ENCODE measurements at places on chromosomes 12 and 14.

GRCh38 chr14:39704594-39704993 is 272.4 kb upstream of the FBXO33 start:
- DNase-seq, result no peak

- peak; percentile 16 for DNase-seq
Measured at GRCh38 chr14:50542941-50543418, 10.6 kb upstream of the MAP4K5 start.

DNA sequence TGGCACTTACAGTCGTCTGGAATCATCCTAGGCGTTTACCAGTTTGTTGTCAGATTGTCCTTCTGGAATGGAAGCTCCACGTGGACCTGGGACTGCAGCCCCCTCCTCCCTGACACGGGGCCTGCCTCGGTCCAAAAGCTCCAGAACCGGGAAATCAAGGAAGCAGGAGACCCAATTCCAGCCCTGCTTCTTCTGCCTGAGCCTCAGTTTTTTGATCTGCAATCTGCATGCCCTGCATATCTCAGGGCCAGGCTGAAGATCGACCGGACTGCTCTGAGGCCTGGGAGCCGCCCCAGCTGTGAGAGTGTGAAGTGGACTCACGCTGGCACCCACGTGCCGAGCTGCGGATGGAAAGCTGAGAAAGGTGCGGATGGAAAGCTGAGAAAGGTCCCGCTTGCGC is 98.6 kb downstream of the SETD3 start:
- DNase-seq, result no peak

DNA sequence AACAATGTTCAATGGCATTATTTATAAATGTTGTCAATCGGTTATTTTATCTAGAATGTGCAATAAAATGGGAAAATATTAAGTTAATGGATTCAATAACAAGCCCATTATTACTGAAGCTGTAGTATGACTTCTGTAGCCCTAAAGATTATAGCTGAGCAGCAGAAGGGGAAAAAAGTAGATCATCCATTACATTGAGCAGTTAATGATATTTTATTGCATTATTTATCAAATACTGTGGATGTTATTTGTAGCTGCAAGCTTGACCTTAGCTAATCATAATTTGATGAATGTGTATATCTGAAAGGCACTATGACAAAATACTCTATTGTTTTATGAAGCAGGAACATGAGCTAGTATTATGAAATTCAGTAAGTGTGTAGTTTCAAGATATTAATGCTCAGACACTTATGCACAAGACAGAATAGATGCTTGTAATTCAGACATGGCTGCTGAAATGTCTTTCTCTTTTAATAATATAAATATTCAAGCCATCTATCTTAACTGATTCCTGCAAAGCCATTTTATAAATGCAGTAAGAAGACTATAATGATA is 131.5 kb upstream of the MGAT4C start:
- DNase-seq, result no peak

GRCh38 chr14:64720131-64720576 is 15.9 kb downstream of the PLEKHG3 start:
- DNase-seq, result no peak

DNA sequence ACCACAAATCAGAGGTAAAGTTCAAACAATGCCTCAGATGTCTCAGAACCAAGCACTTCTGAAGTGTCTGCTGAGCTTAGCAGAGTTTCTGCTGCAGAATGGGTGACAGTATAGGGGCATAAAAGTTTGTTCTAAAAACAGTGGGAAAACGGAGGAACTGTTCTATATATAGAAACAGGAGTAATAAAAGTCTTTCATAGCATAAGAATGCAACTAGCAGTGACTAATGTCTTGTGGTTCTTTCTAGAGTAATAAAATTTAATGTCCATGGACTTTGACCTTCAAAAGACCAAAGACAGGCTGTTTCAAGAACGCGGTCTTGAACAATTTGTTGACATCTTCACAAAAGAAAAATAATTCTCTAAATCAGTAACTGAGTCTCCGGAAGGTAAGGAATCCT is 107.5 kb upstream of the FAR2 start:
- DNase-seq, result no peak

- DNase-seq, result no peak
Measured at GRCh38 chr12:121614872-121615467, 11.4 kb upstream of the ORAI1 start.

GRCh38 chr12:119681111-119681510 is 13.2 kb downstream of the PRKAB1 start:
- no peak for DNase-seq

GRCh38 chr12:48187916-48188695 is 4.7 kb downstream of the CCDC184 start:
- no peak for DNase-seq

GRCh38 chr14:44149597-44149996 is 357.5 kb downstream of the FSCB start:
- DNase-seq, result no peak

DNA sequence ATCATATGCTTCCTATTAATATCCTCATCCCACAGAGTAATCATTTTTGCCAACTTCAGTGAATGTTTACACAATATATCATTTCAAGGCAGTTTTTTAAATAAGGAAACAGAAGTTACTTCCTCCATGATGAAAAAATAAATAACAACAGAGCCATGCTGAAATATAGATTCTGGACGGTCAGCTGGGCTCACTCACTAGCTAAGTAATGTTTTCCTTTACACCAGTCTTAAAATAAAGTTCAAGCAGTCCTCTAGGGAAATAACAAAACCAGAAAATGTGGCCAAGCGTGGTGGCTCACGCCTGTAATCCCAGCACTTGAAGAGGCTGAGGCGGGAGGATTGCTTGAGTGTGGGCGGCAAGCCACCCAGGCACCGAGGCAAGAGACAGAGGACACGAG is 28.7 kb downstream of the AICDA start:
- DNase-seq, result no peak

- peak; percentile 65 for DNase-seq
Measured at GRCh38 chr12:52151837-52152783, 39.7 kb downstream of the KRT80 start.

DNA sequence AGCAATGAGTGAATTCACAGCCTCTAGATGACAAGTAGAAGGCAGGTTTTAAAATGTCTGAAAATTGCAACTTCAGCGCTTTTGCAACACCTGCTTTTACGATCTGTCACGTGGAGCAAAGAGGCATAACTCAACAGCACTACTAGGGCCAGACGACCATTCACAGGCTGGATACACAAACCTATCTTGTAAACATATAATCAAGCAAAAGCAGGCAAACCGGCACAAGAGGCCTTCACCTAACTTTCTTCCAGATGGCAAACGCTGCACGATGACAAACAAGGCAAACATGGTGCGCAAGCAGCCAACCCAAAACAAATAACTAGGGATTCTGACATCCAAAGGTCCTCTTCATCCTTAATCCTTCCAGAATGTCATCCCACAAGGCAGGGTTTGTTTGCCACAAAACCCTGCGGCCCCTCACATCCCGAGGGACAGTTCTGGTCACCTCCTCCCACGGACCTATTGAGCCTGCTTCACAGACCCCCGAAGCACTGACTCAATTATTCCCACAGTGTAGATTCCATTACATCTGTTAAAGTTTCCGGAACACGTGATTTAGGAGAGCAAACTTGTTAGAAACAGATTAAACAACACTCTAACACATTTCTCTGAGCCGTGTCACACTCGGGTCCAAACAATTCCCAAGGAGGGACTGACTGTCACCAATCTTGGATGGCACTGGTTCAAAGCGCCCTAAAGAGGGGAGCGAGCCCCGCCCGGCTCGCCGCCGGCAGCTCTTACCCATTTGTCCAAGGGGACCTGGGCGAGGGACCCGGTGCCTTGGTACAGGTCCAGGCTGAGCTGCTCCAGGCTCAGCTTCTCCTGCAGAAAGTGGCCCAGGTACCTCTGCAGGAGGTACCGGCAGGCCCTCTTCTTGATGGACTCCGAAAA is 823 bp downstream of the ATG2B start:
- peak; percentile 48 for DNase-seq

GRCh38 chr14:90660865-90661570 is 155.2 kb downstream of the TTC7B start:
- DNase-seq, result no peak

DNA sequence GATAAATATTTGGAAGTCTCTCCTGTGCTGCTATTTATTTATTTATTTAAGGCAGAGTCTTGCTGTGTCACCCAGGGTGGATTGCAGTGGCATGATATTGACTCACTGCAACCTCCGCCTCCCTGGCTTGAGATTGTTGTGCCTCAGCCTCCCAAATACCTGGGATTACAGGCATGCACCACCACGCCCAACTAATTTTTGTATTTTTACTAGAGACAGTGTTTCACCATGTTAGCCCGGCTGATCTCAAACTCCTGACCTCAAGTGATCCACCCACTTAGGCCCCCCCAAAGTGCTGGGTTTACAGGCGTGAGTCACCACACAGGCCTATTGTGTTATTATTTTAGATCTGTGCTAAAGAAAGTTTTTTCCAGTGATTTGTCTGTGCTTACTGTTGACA is 225.2 kb downstream of the CCER1 start:
- no peak for DNase-seq

- DNase-seq, result no peak
Measured at GRCh38 chr12:125331342-125332052, 266.3 kb downstream of the AACS start.

DNA sequence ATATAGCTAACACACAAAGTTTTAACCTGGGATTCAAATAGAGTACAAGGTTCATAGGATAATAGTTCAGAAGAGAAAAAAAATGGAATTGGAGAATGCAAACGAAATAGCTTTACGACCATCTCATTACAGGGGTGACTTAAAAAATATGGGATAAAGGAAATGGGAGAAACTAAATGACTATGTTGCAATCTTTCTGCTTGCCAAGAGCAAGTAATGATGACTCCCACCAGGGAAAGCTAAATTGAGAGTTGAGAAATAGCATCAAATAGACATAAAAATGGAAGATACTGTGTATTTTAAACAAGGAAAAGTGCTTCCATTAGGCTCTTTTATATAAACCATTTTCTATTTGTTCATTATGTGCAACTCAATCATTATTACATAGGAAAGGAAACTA is 155.7 kb upstream of the ATXN7L3B start:
- no peak for DNase-seq

- no peak for DNase-seq
Measured at GRCh38 chr12:79143803-79144202, 279.2 kb downstream of the SYT1 start.

GRCh38 chr14:89823743-89824142 is 130.8 kb downstream of the EFCAB11 start:
- DNase-seq, result no peak

GRCh38 chr14:91138511-91139359 is 24.9 kb downstream of the DGLUCY start:
- peak; percentile 65 for DNase-seq

DNA sequence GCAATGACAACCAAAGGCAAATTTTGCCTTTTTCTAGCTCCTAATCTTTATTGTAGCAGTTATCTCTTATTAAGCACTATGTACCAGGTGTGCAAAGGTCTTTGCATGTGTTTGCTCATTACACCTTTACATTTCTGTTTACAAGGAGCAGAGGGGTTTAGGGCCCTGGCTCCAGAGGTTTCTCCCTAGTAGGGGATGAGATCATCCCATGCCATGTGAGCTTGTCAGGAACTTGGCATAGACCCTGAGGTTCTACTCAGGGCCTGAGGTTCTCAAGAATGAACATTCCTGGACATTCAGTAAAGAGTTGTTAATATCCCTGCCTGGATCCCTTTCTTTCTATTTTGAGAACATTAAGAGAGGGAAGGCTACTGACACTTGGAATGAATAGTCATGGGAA is 292.0 kb downstream of the RPAP3 start:
- DNase-seq, result no peak

DNA sequence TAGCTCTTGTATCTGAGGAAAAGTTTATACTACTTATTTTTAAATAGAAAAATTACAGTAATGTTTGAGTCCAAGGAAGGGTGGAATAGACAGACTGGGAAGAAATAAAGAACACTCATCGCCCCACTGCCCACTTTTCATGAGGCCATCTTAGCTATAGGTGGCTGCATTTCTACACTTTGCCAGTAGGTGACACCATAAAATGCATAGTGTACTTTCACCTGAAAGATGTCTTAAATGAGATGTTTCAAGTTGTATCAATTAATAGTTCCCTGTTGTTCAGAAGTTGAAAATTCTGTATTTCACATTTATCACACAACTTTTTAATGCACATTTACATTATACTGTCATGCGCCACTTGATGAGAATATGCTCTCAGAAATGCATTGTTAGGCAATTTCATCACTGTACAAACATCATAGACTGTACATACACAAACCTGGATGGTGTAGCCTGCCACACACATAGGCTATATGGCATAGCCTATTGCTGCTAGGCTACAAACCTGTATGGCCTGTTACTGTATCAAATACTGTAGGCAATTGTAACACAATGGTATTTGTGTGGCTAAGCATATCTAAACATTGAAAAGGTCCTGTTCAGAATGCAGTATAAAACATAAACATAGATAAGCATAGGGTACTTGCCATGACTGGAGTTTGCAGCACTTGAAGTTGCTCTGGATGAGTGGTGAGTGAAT is 27.6 kb downstream of the PMCH start:
- no peak for DNase-seq

- DNase-seq, result no peak
Measured at GRCh38 chr14:91929700-91930099, 17.8 kb downstream of the FBLN5 start.

GRCh38 chr12:100442403-100442802 is 31.3 kb upstream of the NR1H4 start:
- DNase-seq, result no peak

GRCh38 chr14:62315631-62316030 is 553.4 kb downstream of the SNAPC1 start:
- DNase-seq, result no peak

DNA sequence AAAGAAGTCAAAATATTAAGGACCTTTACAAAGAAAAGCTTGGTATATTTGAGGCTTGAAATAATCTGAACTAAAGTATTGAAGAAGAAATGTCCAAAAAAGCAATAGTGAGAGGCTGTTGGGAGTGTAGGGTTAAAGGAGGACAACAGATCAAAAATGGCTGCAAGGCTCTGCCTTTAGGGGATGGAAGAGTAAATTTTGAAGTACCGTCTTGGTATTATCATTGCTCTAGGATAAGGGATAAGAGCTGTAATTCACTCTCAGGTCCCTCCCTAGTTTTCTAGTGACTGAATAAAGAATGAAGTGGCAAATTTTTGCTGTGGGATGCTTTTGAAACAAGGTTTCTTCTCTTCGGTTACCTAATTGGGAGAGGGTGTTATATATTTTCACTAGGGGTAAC is 38.7 kb downstream of the LEMD3 start:
- no peak for DNase-seq

DNA sequence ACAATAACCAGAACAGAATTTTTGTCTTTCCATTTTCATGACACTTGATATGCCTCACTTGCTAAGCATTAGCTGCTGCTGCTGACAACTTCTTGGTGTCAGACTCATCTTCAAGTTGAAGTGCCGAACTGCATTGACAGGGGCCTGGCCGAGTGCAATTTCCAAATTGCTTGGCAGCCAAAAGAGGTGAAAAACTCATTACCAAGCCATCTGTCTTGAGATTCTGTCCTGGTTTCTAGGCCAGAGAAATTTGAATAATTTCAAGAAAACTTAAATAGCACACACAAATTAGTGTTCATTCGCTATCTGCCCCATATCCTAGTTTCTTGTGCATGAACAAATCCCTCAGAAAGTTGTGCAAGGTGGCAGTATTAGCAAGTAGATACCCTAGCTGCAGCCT is 165.3 kb upstream of the RASSF8 start:
- DNase-seq, result no peak

GRCh38 chr12:73277971-73278370 is 1005.8 kb downstream of the TRHDE start:
- no peak for DNase-seq

- DNase-seq, result no peak
Measured at GRCh38 chr12:52320784-52321400, at the start of gene KRT83. KRT83 (minus strand) TSS chr12:52321398; CDS start chr12:52321335, 63 bp downstream.

GRCh38 chr14:72588521-72588920 is 305.4 kb downstream of the DPF3 start:
- no peak for DNase-seq

All from stimulated activated CD4-positive, alpha-beta T cell treated with anti-CD3 and anti-CD28 coated beads, Interleukin-1b, Interleukin-23, amount 100 ng/mL, for 48 hours (primary cell).